ENCODE measurements at places on chromosomes 5 and 9. TPM values are rescaled to one million over a fixed set of nuclear protein-coding genes. Genes with fewer than 3 reads are reported as not detected.

ECSCR gene
- 2.1 TPM for total RNA-seq

FAM153A gene
- total RNA-seq = not detected

CD14 gene
- 1.3 TPM for total RNA-seq

CNOT8 gene
- 48.1 TPM for total RNA-seq

GMCL2 gene
- total RNA-seq = not detected

PDCD1LG2 gene
- 7.2 TPM for total RNA-seq

STC2 gene
- 161 TPM for total RNA-seq

DBH gene
- not detected for total RNA-seq
